Small intestine (tissue), 16 donors: ENCODE measurements at places on chromosomes 11 and 22.

GRCh38 chr11:75520688-75521087, 5.1 kb downstream of the GDPD5 start:
- DNase-seq, result no peak

- no peak for DNase-seq
These were observed 24.9 kb upstream of the CBX7 start for GRCh38 chr22:39177456-39177775.

GRCh38 chr22:42716649-42717127, 4.0 kb downstream of the A4GALT start:
- DNase-seq, result no peak

GRCh38 chr11:34840736-34841386, 75.3 kb downstream of the APIP start:
- DNase-seq, result peak; percentile 33

- no peak for DNase-seq
These were observed 26.9 kb upstream of the LDHA start for GRCh38 chr11:18367431-18367830.

GRCh38 chr11:84887055-84887629, 740.0 kb downstream of the DLG2 start:
- no peak for DNase-seq
